H9 (cell line): ENCODE measurements at places on chromosomes 11 and 22.

- no peak for DNase-seq
- no peak overlapping the region for H3K4me3 ChIP-seq
- no peak overlapping the region for H3K27ac ChIP-seq
- no peaks in the 10 kb centered on the region for H3K4me1 ChIP-seq
Measured at GRCh38 chr11:78612721-78613377, 38.2 kb upstream of the NARS2 start.

DNA sequence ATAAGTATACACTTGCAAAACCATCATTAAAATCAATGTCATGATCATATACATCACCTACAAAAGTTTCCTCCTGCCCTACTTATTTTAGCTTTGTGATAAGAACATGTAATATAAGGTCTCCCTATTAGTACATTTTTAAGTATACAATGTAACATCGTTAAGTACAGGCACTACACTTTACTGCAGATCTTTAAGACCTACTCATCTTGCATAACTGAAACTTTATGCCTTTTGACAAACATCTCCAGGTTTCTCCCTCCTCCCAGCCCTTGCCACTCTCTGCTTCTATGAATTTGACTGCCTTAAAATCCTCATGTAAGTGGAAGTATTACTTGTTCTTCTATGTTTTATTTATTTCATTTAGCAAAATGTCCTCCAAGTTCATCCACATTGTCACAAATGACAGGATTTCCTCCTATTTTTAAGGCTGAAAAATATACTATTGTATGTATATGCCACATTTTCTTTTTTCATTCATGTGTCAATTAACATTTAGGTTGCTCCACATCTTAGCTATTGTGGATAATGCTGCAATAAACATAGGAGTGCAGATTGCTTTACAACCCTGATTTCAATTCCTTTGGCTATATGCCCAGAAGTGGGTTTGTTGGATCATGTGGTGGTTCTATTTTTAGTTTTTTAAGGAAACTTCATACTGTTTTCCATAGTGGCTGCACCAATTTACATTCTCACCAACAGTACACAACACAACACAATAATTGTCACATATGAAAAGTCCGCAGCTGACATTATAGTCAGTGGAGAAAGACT lies 471.1 kb upstream of the ANO3 start:
- H3K27ac ChIP-seq, result no peak overlapping the region
- H3K36me3 ChIP-seq, result no peaks in the 10 kb centered on the region
- no peaks in the 10 kb centered on the region for H3K27me3 ChIP-seq
- DNase-seq, result no peak
- no peak overlapping the region for H3K4me3 ChIP-seq
- no peaks in the 10 kb centered on the region for H3K4me1 ChIP-seq

DNA sequence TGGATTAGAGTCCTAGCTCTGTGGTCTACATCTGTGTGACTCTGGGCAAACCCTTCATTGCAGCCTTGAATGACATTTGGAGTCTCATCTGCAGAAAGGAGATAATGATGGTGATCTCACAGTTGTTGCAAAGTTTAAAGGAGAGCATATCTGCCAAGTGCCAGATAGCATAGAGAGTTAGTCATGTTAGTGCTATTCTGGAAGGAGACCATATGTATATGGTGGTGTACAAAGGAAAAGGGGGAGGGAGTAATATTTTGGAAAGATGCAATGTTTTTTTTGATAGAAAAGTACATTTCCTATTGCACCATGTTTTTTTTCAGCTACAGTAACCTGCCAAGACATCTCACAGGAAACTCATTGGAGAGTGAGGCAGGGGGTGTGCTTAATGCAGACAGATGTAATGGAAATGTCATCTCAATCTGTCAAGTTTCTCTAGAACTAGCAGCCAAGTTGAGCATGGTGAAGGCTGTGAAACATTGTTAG lies 92.1 kb upstream of the NARS2 start:
- DNase-seq, result no peak
- H3K4me1 ChIP-seq, result 0 out of 2 replicates have a peak, but pooled peaks cover 2% of the 10 kb centered on the region
- no peaks in the 10 kb centered on the region for H3K27me3 ChIP-seq
- no peak overlapping the region for H3K4me3 ChIP-seq

- H3K27me3 ChIP-seq, result peaks cover 5% of the 10 kb centered on the region; the same call in 1 of the 2 replicates
- H3K36me3 ChIP-seq, result no peaks in the 10 kb centered on the region
- H3K4me1 ChIP-seq, result no peaks in the 10 kb centered on the region
- no peak overlapping the region for H3K27ac ChIP-seq
- DNase-seq, result no peak
Measured at GRCh38 chr22:27808451-27809225, 7.1 kb upstream of the MN1 start.
